ENCODE measurements at places on chromosomes 13 and 19.

DNA sequence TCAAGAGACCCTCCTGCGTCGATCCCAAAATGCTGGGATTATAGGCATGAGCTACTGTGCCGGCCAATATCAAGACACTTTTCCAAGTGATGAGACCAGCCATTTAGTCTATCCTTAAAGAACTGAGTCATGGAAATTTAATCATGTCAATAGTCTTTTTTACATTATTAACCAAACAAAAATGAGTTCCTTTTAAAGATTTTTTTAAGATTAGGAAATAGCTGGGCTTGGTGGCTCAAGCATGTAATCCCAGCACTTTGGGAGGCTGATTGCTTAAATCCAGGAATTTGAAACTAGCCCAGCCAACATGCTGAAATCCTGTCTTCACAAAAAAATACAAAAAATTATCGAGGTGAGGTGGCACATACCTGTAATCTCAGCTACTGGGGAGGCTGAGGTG is 16.7 kb upstream of the ZNF564 start:
- DNase-seq = no peak

- DNase-seq = no peak
Observed at GRCh38 chr19:3982701-3983541, 2.3 kb downstream of the EEF2 start.

DNA sequence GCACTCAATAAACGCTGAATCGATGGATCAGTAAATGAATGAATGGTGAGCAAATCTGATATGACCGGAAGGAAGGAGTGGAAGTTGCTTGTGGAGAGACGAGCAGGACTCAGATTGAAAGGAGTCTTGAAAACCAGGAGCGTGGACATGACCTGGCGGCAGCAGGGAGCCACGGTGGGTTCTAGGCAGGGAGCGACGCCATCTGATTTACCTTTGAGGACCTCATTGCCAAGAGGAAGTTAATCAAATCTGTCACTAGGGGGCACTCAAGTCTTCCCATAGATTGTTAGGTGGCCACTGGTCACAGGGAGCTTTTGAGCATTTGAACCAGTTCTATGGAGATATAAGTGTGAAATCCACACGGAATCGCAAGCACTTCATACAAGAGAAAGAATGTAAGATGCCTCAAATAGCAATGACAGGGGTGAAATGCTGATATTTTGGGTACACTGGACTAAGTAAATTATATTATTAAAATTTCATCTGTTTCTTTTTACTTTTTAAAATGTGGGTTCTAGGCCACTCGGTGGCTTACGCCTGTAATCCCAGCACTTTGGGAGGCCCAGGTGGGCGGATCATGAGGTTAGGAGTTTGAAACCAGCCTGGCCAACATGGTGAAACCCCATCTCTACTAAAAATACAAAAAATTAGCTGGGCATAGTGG is 9.2 kb upstream of the FBN3 start:
- DNase-seq = peak; percentile 83

DNA sequence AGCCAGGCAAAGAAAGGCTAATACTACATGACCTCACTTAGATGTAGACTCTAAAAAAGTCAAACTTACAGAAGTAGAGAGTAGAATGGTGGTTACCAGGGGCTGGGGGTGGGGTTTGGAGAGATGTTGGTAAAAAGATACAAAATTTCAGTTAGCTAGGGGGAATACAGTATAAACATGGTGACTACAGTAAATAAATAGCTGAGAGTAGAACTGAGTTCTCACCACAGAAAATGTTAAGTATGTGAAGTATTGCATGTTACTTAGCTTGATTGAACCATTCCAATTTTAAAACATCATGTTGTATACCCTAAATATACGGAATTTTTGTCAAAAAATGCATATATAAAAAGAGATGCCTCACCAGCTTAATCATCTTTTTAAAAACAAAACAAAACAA is 67.5 kb upstream of the DOCK9 start:
- DNase-seq = no peak

- DNase-seq = no peak
Observed at GRCh38 chr19:49556412-49557398, 23.7 kb downstream of the NOSIP start.

GRCh38 chr19:10018263-10018662 is 5.0 kb downstream of the RDH8 start:
- no peak for DNase-seq

DNA sequence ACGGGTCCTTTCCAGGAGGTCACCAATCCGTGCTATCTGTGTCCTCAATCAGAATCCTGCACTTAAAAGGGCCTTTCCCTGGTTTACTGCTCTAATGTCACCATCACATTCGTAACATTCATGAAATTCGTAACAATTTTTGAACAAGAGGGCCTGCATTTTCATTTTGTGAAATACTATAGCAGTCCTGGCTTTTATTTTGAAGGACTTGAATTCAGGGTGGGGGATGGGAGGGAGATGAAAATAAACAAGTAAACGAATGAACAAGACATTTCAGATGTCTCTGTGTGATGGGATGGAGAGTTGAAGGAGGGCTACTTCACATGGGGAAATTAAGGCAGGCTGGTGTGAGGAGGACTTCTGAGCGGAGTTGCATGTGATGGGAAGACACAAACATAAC is 281.0 kb downstream of the TSHZ3 start:
- no peak for DNase-seq

GRCh38 chr19:4580021-4580901 is 20.8 kb upstream of the SEMA6B start:
- DNase-seq = no peak

GRCh38 chr13:101303521-101303920 is 112.8 kb downstream of the NALCN start:
- DNase-seq = no peak

DNA sequence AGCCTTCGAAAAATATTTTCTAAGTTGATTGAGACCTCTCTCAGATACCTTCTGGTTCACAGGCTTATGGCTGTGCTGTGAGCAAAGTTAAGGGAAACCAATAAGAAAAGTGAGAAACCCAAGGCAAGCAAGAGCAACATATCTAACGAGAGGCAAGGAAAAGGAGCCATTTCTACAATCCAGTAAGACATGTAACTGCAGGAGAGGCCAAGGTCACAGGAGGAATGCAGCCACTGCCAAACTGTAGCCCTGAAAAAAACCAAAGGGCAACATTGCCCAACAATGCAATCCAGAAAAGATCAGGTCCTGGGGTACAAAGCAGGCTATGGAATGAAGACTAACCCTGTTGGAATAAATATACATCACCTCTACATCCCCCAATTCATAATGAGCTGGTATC is 21.3 kb downstream of the SCGB2B2 start:
- no peak for DNase-seq

DNA sequence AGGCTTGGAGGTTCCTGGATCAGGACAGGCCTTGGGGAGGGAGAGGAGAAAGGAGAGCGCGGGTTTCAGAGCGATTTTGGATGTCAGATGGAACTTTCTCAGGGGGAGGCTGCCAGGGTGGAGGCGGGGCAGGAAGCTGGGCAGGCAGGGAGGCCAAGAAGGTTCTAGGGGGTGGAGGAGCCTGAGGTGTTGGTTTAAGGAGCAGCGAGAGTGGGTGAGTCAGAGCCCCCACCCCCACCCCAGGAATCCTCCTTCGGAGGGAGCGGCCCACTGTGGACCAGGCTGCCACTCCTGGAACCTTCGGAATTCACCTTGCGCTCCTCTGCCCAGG is 15.9 kb upstream of the NOP53 start:
- DNase-seq = no peak

DNA sequence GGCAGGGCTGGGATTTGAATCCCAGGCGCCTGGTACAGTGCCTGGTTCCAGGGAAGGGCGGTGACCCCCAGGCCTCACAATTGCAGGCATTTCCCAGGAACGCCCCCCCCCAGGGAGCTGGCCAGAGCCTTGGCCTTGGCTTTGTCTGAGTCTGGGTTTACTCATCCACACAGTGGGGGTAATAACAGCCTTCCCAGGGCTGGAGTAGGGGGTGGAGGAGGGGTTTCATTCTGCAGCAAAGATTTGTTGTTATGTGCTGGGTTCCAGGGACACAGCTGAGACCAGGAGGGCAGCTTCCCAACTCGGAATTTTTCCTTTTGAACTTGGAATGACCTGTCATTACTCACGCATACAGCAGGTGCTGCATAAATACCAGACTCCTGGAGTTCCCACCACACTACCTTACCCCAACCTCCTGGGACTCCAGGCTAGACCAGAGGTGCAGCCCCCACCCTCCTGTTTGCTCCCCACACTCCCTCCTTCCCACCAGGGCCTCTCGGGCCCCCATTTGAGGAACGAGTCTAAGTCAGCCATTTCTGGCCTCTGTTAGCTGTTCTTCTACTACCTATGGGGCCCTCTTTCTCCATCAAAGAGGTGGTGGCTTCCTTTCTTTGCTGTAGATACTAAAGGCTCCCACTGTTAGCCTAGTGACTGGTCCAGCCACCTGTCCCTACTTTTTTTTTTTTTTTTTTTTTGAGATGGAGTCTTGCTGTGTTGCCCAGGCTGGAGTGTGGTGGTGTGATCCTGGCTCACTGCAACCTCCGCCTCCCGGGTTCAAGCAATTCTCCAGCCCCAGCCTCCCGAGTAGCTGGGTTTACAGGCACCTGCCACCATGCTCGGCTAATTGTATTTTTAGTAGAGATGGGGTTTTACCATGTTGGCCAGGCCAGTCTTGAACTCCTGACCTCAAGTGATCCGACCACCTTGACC is 1.6 kb upstream of the ADAMTS10 start:
- DNase-seq = no peak

DNA sequence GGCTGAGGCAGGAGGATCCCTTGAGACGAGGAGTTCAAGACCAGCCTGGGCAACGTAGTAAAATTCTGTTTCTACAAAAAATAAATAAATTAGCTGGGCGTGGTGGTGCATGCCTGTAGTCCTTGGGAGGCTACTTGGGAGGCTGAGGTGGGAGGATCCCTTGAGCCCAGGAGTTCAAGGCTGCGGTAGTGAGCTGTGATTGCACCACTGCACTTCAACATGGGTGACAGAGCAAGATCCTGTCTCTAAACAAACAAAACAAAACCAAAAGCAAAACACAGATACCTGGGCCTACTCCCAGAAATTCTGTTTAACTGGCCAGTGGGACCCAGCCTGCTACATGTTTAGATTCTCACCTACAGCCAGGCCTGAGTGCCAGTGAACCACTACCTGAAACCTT is 74.6 kb upstream of the MEDAG start:
- DNase-seq = no peak

DNA sequence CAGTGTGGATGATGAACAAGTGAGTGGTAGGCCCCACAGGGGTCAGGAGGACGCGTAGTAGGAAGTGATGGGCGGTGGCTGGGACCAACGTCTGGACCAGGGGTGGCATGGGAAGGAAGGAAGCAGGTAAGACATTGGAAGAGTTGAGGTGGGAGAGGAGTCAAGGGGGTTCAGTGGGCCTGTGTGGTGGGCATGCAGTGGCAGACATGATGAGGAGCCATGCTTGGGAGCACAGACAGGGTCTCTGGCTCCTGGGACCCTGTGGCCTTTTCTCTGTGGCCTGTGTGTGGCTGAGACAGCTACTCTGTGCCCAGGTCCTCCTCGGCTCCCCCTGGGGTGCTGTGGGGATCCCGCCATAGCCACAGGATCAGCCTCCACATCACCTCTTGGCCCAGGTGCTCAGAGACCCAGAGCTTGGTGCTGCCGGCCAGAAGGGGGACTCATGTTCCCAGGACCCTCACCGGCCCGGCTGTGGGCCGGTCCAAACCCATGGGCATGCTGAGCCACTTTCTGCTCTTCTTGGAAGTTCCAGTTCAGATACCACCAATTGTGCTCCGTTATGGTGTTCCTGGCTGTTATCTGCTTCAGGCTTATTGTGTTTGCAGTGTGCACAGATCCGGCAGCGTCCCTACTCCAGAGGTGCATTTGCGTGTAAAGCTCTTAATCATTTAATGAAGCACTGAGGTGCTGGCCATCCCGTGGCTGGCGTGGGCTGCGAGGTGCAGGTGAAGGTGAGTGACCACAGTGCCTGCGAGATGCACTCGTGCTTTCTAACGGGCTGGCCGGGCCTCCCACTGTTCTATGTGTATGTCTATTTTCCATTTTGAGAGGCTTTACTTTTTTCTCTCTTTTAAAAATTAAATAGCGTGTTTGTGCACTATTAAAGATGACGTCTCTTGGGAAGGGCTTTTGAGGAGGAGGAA is 147.9 kb downstream of the TEX29 start:
- DNase-seq = no peak

DNA sequence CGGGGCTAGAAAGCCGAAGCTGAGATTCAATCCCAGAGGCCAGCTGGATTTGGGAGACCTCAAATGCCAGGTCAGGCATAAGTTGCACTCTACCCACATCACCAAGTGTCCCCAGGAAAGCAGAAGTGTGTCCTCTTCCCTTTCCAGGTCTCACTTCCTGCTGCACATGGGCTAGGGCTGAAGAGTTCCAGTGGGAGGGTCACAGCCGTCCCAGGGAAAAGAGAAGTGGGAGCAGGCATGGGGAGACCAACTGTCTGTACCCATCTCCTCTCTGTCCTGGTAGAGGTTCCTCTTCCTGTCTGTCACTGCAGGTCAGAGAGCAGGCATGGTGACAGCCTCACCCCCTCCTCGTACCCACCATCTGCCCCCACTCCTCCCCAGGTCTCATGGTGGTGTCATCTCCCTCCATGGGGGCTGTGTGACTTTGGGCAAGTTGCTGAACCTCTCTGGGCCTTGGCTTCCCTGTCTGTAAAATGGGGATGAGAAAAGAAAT is 14.8 kb downstream of the AXL start:
- DNase-seq = no peak

GRCh38 chr13:106468744-106469590 is 66.5 kb downstream of the EFNB2 start:
- no peak for DNase-seq

DNA sequence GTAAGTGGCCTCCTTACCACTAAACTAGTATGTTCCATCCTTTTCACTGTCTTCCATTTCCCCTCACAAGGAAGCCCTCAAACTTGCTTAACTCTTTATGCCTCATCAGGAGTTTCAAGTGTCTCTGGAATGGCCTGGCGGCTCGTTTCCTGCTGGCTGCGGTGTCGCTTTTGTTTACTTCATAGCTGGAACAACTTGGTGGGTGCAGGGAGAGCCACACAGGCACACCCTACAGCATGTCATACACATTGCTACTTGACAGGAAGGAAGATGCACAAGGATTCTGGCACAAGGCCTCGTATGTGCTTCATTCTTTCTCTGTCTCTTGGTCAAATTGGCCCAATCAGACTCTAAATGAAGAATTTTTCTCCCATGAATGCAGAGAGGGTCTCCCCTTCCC is 488.3 kb downstream of the FOXO1 start:
- no peak for DNase-seq

GRCh38 chr13:30736461-30737320 is 1.3 kb downstream of the ALOX5AP start:
- no peak for DNase-seq

DNA sequence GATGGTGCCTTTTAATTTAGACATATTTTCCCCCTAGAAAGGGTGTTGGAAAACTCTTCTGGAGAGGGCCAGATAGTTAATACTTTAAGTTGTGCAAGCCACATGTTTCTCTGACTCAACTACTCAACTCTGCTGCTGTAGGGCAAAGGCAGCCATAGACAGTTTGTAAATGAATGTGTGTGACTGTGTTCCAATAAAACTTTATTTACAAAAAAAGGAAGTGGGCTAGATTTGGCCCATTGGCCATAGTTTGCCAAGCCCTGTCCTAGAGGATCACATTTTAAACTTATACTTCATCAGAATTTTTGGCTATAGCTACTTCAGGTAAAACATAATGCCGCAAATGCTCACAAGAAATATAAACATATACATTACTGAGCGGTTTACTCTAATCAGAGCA is 306.3 kb upstream of the MAB21L1 start:
- DNase-seq = no peak

All from NCI-H1436 treated with DMSO at 0.1 percent for 48 hours (cell line).